ENCODE measurements at places on chromosomes 7 and 10.

GRCh38 chr7:21544715-21545114, 1.9 kb downstream of the DNAH11 start:
- DNase-seq = no peak

GRCh38 chr7:103962070-103962469, 27.4 kb downstream of the RELN start:
- no peak for DNase-seq

DNA sequence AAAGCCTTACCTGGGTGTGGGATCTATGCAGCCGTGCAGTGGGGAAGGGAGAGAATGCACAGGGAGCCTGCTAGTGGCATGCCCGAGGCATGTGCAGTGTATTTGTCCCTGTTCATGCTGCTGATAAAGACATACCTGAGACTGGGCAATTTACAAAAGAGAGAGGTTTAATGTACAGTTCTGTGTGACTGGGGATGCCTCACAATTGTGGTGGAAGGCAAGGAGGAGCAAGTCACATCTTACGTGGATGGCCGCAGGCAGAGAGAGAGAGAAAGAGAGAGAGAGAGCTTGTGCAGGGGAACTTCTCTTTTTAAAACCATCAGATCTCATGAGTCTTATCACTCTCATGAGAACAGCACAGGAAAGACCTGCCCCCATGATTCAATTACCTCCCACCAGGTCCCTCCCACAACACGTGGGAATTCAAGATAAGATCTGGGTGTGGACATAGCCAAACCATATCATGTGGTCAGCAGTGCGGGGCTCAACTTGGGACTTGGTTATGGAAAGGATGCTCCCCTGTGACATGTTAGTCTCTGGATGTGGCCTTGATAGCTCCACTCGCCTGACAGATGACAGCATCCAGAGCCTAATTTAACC, 128.9 kb downstream of the DOCK1 start:
- no peak for DNase-seq

- DNase-seq = peak; percentile 57
Measured at GRCh38 chr10:93376372-93377293, 105.5 kb downstream of the MYOF start.

DNA sequence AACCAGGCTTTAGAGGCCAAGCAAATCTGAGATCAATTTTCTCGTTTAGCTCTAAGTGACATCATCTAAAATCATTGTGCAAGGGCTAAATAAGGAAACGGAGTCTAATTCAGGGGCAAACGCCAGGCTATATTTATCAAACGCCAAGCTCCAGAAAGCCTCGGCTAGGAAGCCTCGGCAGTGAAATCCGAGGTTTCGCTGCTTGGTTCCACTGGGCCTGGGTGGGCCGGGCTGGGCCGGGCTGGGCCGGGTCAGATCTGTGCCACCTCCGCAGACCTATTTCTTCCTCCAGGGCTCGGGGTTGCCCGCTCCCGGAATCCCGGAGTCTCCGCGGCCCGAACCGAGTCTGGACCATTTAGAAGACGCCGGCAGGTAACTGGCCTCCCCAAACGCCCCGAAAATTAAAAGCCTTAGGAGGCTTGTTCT, 459 bp upstream of the FEZF1 start:
- DNase-seq = no peak

- no peak for DNase-seq
Measured at GRCh38 chr10:96591946-96592345, 5.1 kb upstream of the TM9SF3 start.

GRCh38 chr10:117663750-117664149, 121.2 kb downstream of the EMX2 start:
- no peak for DNase-seq

GRCh38 chr10:20343036-20343435, 526.8 kb downstream of the PLXDC2 start:
- no peak for DNase-seq

- DNase-seq = no peak
Measured at GRCh38 chr10:122021828-122022227, 32.9 kb downstream of the TACC2 start.

- DNase-seq = no peak
Measured at GRCh38 chr10:30903397-30904138, 128.1 kb downstream of the ZNF438 start.

- DNase-seq = no peak
Measured at GRCh38 chr10:117162093-117163060, 24.3 kb upstream of the VAX1 start.

DNA sequence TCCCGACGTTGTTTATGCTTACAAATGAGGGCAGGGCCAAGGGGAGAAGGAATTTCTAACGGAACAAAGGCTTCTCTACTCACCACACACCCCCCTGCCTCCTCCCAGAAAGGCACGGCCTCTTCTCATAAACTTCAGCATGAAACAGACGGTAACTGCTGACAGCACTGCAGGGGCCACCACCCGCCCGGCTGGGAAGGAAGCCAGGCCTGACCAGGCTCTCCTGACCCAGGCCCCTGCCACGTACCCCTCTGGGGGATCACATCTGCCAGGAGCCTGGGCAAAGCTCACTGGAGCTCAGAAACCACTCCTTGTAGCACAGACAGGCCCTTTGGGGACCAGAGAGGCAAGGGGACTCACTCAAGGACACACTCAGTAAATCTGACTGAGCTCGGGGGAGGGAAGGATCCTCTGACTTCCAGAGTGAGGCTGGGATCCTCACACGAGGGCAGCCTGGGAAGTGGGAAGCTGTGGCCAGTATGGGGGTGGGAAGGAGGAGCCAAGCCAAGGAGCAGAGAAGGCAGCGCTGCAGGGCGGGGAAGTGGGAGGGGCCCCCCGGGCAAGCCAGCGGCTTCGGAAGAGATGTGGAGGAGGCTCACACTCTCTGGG, 46.1 kb downstream of the ZCCHC24 start:
- peak; percentile 52 for DNase-seq

Data from iPS DF 6.9 (cell line).